Esophagus squamous epithelium (tissue), 5 donors: ENCODE measurements at places on chromosomes 3 and 15.

- no peak for DNase-seq
Measured at GRCh38 chr3:167973901-167974300, 121.8 kb downstream of the GOLIM4 start.

GRCh38 chr3:79257791-79258190 lies 510.0 kb downstream of the ROBO1 start:
- DNase-seq, result no peak

GRCh38 chr3:23888617-23889228 lies 28.1 kb downstream of the NKIRAS1 start:
- DNase-seq, result no peak

DNA sequence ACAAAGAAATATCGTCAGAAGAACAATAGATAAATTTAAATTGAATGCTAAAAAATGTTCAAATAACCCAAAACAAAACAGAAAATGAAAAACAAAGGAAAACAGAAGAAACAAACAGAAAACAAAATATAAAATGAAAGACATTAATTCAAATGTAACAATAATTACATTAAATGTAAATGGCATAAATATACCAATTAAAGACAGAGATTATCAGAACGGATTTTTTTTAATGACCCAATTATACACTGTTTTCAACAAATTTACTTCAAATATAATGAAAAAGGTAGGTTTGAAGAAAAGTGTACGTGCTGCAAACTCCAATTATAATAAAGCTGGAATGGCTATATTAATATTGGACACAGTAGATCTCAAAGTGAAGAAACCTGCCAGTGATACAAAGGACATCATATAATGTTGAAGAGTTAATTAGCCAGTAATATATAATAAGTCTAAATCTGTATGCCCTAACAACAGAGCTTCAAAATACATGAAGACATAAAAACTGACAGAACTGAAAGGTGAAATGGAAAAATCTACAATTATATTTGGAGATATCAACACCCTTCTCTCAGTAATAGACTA lies 193.8 kb downstream of the ZBTB20 start:
- DNase-seq, result no peak

GRCh38 chr15:56916825-56917477 lies 1.5 kb upstream of the TCF12 start:
- no peak for DNase-seq

DNA sequence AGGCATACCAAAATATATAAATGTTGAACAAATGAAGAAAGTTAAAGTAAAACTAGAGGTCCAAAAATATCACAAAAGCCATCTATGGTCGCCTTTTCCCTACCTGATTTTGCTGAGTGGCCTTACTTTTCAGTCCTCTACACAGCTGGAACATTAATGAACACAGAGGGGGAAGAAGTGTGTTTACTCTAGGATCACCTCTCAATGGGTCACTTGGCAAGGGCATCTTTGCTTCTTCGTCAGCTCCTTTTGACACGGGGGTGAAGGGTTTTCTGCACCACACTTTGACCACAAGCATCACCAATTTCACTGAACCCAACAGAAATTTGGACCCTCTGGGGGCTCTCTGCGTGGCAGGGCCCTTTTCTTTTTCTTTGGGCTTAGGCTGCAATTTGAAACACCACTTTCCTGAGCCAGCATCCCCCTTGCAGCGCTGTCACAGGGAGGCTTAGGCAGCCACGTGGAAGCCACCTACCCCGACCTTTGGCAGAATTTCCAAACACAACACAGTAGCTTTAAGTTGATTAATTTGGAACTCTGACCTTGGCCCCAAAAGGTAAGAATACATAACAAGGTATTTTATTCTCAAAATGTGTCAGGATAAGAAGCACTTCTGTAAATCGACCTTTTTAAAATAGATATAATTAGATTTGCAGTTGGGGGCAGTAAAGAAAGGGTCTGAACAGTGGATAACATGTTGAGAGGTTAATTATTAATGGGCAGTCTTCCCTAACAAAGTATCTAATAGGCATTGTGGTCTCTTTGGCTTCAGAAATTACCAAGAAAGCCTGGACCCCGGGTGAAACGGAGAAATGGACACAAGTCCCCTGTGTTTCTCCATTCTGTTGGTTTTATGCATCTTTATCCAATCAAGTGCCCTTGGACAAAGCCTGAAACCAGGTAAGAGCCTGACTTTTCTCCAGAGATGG lies at the start of gene LIPC:
Gene LIPC (plus strand): TSS at position 771 of the 929 bp plus-strand sequence. CDS start 42 bp downstream, at position 813.
- no peak for DNase-seq

- DNase-seq, result no peak
Measured at GRCh38 chr15:83784975-83785374, 131.1 kb downstream of the ADAMTSL3 start.
